ENCODE measurements at places on chromosomes 5 and 9.

DNA sequence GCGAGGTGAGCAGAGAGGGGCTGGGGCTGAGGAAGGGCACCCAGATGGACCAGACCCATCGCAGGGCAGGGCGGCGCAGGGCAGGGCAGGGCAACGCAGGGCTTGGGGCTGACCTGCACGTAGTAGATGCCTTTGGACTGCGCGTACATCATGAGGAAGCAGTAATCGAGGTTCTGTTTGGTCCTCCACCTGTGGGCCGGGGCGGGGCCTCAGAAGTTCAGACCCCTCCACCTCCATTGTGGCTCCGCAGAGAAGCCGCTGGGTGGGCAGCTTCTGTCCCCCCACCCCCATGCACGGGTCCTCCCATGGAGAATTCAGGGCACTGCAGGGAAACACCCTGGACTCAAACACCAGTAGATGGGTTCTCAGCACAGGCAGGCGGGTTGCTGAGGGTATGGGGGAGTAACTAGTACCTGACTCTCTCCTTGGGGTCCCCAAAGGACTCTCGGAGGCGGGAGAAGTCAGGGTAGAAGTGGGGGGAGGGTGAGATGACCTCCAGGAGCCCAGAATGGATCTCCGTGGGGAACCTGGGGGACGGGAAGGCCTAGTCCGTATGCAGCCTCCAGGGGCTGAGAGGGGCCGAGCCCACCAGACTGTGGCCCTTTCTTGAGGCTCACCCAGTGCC, 6.4 kb downstream of the LTC4S start:
- no peak for DNase-seq

GRCh38 chr9:92711844-92712243, 41.9 kb upstream of the IPPK start:
- DNase-seq, result no peak

GRCh38 chr9:109098171-109098959, 21.4 kb downstream of the TMEM245 start:
- peak; percentile 72 for DNase-seq

DNA sequence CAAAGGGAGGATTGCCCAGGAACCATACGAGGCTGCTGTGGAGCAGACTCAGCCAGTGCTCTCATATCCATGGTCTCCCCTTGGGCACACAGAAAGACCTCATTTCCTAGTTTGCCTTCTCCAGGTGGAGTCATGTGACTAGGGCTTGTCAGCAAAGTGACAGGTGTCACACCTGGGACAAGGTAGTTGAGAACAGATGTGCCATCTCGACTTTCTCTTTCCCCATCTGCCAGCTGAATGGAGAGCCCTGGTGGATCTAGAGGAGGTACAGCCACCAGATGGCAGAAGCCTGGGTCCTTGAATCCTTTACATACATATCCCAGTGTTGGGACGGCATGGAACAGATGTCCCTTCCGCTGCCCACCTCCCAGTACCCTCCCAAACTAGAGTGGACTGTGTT, 42.9 kb upstream of the ALDOB start:
- DNase-seq, result no peak

DNA sequence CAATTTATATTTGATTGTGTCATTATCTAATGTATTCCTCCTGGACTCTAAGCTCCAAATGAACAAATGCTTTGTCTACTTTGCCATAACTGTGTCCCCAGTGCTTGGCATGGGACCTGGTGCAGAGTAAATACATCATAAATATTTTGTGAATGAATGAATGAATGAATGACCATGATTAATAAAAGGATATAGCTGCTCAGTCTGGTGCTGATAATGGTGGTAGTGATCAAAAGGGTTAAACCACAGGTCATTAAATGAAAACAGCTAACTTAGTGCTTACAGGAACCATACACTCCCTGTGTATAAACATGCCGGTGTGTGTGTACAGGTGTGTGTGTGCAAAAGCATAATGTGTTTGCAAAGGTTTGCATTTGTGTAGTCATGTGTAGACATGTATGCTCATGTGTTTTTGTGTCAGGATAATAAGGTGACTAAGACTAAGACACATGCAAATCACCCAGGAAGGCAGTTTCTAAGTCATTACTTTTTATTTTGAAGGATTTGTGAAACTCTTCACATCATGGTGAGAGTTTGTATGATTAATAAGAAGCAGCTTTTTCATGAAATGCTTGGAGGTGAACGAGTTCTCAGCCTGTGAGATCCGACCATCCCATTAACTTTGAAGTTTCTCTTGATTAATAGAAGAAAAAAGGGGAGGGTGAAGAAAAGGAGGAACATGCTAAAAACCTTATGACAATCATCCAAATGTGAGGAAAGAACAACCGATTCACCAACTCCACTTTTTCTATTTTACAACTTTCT, 24.6 kb downstream of the SPARC start:
- no peak for DNase-seq

DNA sequence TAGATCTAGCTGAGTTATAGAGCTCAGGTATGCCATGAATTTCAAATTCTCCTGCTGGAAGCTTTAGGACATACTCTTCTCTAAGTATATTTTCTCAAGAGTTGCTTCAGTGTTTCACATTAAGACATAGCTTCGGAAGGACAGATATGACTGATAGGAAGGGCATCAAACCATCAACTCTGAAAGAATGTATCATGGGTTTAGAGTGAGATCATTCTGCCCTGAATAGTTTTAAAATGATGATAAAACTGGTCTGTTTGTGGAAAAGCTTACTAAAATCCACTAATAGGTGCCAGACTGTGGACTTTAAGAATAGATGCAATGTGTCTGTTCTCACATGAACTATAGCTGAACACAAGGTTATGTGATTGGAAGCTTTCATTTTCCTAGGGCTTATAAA, 8.4 kb downstream of the SPEF2 start:
- peak; percentile 72 for DNase-seq

DNA sequence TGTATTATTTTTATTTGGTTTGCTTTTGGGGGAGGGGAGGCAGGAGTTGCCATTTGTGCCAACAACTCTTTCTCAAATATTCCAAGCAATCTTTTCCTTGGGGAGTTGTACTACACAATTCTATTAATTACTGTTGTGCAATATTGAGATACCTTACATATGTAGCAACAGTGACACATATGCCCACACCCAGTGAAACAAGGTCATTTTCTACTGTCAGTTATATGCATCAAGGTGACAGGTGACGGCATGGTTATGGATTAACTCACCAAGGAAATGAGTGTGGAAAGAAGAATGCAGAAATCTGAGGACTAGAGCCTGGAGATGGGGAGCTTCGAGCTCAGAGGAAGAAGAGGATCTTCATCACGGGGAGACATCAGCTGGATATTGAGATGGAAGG, 17.9 kb upstream of the MSMP start:
- no peak for DNase-seq

DNA sequence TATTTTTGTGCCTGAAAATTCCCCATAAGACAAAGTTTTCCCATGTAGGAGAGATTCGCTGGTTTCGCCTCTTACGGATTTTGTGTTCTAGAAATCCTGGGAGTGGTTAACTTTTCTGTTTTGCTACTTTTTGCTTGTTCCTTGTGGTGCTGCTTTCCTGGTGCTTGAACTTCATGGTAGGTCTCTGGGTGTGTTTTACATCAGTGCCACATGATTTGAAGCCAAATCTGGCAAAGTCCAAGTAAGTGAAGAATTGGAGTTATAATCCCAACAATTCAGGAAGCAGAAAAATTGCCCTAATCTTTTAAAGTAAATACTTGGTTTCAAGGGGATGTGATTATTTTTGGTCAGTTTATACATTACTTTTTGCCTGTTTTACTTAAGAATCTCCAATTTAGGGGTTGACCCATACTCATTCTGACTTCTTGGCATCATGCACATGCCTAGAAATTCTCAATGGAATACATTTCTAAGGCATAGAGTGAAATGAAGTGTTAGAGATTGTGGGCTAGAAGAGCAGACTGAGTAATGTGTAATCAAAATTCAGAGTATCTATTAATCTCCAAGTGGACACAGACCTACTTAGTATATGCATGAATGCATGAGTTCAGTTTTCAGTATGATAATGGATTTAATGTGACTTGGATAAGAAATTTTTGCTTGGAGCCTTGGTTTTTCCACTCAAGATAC, 189.7 kb downstream of the CSNK1G3 start:
- peak; percentile 6 for DNase-seq

DNA sequence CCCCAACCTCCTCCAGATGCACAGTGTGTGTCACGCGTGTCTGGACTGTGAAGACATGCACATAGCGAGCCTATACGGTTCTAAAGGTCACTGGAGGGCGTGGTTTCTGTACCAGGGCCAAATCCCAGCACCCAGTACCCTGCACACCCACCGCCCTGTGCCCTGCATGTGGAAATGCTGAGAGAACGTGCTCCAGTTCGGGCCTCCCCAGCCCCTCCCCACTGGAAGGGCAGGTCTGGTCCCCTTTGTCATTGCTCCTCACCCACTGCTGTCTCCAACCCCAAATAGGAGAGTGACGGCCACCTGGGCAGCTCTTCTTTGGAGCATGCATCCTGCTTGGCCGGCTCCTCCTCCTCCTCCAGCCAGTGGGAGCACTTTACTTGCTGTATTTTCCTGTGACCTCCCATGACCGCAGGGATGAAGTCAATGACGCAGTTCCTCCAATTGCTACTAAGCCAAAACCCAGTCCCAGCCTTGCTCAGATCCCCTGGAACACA, 116.7 kb downstream of the WNK2 start:
- no peak for DNase-seq

GRCh38 chr9:103789686-103790085, 304.4 kb upstream of the SMC2 start:
- peak; percentile 16 for DNase-seq

DNA sequence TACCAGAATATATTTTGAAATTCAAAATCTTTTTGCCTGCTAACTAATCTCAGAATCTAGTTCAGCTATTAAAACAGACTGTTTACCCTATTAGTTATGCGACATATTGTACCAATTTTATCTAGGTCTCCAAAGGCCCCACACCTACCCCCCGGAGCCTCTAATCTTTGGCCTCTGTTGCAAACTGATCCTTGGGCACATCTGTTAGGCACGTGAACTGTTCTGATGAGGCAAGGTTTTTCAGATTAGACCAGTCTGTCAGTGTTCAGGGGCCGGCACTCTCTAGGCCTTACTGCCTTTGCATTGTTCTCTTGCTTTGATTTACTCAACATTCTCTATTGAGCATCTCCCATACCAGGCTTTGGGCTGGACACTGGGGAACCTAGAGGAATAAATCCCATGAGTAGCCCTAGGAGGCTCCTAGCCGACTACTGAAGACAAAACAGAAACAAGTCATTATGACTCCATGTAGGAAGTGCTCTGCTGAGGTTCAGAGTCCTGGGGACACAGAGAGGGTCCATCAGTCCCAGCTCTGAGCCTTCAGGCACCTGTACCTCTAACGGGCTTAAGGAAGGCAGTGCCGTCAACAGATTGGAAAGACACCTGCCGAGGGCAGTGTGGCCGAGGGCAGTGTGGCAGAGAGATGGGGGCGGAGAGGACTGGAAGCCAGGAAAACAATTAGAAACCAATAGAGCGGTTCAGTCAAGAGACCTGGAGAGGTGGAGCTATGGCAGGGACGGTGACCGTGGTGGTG, 245.1 kb downstream of the AOPEP start:
- DNase-seq, result no peak

- DNase-seq, result no peak
These were observed 49.2 kb downstream of the STX17 start for GRCh38 chr9:99955606-99956005.

DNA sequence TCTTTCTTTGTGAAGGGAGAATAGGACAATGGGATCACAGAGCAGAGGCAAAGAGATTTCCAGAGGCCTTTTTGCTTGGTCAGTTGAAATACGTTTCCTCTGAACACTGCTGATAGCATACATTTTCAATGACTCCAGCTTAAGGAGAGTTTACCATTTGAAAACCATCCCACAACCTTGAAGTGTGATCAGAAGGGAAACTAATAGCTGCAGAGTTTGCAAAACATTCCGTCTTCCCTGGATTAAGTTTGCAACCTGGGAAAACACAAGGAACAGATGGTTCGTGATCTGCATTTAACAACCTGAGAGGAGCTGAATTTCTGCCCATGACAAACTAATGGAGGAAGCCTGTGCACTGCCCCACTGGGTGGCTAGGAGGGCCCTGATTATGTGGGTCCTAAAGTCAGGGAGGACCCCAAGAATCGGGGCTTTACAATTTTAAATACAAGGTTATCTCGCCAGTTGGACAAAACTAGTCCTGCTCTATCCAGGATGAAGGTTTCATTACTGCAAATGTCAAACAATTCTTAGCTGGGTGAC, 35.6 kb downstream of the MTX3 start:
- no peak for DNase-seq

DNA sequence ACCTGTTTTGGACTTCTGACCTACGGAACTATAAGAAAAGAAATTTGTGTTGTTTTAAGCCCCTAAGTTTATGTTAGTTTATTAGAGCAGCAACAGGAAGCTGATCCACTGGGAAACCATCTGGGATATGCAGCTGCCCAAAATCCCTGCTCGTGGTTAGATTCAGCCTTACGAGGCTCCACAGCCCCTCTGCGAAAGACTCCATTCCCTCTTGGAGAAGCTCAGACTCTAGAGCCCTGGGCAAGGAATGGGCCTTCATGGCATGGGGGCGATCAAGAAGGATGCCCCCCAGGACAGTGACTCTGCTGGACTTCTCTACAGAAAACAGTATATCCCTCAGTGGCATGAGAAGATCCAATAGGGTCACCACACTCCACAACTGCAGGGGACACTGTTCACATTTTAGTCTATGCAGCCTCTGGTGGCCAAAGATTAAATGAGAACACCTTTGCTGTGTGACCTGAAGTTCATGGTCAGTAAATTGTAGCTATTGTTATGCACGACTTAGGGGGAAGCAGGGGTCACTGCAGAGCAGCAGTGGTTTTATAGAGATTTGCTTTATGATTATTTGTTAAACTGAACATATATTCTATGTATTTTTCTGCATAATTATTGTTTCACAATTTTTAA, 21.1 kb downstream of the IRF1 start:
- DNase-seq, result no peak

DNA sequence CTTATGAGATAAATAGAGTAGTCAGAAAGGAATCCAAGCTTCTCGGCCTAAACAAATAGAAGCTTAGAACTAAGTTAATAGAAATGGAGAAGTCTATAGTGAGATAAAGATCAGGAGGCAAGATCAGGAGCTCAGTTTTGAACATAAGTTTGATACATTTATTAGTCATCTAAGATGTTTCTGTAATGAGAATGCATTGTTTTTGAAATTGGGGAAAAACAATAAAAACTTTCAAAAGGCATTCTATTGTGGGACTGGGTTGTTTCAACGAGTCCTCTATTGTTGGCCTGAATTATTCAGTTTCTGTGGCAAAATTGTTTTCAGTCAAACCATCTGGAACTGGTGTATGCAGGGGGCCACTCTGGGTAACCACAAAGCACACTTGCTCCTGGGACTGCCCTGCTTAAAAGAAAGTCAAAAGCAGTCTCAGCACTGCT, 181.0 kb upstream of the CLINT1 start:
- peak; percentile 54 for DNase-seq

GRCh38 chr9:106704056-106704615, 158.8 kb upstream of the ZNF462 start:
- DNase-seq, result peak; percentile 33

- peak; percentile 41 for DNase-seq
These were observed 100.5 kb upstream of the GNAQ start for GRCh38 chr9:78131969-78132700.

DNA sequence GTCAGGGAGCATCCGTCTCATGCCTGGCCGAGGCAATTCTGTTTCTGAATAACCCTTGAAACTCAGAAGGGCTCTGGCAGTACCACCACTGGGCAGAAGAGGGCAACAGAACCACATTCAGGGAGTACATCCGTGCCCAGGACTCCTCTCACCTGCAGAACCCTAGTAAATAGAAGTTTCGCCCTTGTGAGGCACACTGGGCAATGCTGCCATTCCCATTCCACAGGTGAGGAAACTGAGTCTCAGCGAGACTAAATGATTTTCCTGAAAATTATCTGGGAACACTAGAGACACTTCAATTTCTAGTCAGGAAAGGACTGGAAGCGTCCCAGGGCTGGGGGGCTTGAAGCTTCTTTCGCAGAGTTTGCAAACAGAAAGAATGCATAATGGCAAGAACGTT, 74.7 kb downstream of the FGF1 start:
- DNase-seq, result peak; percentile 75
